Kidney epithelial cell (primary cell): ENCODE measurements at places on chromosomes 7 and 10.

- no peak for DNase-seq
Observed at GRCh38 chr7:43517464-43517863, 65.4 kb upstream of the STK17A start.

- DNase-seq, result no peak
Observed at GRCh38 chr10:112899391-112900065, 50.5 kb upstream of the TCF7L2 start.

- DNase-seq, result no peak
Observed at GRCh38 chr7:87013840-87014190, 45.6 kb downstream of the ELAPOR2 start.

GRCh38 chr10:74156919-74157289 is 5.9 kb downstream of the ADK start:
- no peak for DNase-seq

DNA sequence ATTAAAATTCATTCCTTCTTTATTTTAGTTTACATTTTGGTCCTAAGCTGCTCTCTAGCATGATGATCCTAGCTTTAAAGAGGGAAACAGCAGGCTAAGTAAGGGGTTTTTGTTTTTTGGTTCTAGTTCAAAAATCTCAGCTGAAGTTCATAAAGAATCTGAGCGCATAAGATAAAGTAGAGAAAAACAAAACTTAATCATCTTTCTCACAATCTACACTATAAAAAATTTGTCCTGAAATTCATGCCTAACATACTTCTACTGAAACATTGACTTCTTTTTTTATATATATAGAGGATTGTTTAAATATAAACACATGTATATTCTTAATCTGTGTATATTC is 6.8 kb upstream of the IGF2BP3 start:
- DNase-seq, result no peak

DNA sequence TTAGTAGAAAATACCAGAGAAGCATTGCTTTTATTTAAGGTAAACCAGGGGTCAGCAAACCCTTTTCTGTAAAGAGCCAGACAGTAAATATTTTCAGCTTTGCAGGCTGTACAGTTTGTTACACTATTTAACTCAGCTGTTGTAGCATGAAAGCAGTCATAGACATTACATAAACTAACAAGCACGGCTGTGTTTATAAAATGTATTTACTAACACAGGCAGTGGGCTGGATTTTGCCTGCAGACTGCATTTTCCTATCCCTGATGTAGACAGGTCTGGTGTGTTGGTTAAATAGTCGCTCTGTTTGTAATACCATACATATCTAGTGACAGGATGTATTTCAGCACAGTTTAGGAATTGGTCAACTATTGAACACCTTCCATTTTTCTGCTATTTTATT is 129.3 kb downstream of the ST7 start:
- no peak for DNase-seq

DNA sequence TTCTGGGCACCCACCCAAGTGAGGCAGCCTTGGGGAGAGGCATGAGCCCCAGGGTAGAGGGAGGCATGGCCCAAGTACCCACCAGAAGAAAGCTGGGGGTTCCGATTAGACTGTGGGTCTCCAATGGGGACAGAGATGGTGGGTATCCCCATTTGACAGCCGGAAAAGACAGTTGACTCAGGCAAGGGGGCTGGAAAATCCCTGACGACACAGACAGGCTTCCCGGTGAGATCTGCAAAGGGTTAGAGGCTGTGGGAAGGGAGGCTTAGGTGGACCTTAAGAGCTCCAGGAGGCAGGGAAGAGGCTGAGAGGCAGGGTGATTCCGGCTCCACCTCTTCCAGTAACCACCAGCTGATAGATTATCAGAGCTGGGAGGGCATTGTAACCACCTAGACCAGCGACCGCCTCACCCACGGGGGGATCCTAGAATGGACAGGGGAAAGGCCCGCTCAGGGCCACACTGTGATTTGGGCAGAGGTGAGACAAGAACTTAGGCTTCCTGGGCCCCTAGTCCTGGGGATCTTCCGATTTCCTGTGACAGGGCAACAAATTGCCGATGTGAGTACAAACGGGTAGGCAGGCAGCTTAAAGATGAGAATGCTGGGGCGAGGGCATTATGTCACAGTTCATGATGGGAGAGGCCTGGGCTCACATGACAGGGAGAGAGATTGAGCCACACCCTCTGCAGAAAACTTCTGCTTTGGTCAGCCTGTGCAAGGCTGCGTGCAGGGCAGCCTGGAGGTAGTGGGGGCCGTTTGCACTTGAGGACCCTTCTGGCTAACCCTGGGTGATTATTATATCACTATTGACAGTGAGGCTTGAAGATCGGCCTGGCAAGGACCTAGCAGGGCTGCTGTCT is 5.4 kb downstream of the TBATA start:
- DNase-seq, result no peak

GRCh38 chr7:73443548-73444255 is 10.1 kb downstream of the FZD9 start:
- no peak for DNase-seq

- no peak for DNase-seq
Observed at GRCh38 chr7:50022451-50022850, 70.6 kb downstream of the ZPBP start.

DNA sequence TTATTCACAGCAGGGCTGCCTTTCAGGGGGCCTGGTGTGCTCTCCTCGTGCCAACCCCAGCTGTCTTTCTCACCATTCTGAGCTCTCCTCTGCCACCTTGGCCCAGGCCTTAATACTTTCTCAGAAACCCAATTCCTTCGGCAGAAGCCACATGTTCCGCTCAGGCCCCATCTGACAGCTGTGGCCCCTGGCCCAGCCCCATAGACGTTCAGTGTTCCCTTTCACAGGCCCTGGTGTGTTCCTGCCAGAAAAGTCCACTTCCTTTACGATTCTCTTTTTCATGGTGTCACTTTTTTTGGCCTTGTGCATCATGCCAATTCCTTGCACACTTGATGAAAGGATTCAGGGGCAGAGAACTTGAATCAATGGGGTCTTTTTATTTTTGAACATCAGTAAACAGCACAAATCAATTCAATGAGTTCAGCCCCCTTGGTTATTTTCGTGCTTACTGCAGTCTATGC is 15.9 kb upstream of the GPNMB start:
- DNase-seq, result no peak

- DNase-seq, result no peak
Observed at GRCh38 chr7:123847868-123848267, 2.9 kb downstream of the HYAL4 start.

DNA sequence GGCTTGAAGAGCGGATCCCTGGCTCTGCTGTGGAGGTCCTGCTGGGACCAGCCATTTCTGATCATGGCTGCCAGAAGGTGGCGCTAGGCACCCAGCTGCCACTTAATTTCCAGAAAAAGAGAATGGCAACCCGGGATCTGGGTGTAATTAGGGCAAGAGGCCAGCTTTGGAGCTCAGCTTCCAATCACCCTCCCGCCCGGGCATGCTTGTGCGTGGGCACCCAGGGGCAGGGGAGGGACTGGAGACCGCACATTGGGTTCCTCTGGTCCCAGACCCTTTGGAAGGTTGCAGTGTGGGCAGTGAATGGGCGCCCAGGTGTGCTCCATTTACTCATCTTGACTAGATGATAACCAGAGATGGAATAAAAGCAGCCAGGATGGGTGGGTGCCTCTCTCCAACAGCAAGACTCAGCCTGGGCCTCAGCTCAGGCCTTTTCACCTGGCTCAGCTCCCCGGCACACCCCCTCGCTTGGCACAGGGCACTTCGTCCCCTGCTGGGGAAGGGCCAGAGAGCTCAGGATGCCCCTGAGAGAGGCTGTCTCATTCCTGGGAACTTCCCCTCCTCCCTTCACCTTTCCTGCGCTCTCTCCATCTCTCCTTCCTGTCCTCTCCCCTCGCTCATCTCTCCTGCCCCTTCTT is 14.7 kb downstream of the FAM241B start:
- DNase-seq, result no peak

DNA sequence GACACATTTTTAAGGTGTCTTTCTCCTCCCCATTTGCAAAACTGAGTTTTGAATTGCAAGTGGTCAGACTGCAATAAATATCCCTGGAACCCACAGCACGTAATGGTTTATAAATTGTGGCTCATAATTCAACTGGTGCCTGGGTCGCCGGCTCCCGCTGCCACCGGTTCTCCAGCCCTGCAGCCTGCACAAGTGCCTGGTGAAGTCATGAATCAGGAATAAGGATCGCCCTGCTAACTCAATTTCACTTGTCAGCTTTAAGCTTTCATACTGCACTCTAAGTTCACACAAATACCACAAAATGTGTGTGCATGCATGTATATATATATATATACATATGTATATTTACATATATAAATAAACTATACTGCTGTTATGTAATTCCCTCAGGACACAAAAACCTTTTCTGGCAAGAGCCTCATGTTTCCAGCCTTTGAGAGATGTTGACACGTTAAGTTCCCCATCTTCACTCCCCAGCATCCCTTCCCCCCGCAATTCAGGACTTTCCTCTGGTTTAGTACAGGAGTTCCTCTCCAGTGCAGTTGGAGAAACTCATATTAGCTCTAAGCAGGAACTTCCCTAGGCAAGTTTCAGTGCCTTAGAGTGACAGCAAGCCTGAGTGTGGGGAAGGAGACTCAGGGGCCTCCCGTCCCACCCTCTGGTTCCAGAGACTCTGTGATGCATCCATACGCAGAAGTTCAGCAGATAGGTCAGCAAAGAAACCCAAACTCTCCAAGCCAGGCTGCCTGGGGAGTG is 129.2 kb upstream of the UNC5B start:
- no peak for DNase-seq

- DNase-seq, result no peak
Observed at GRCh38 chr10:35768011-35768410, 125.9 kb upstream of the FZD8 start.

DNA sequence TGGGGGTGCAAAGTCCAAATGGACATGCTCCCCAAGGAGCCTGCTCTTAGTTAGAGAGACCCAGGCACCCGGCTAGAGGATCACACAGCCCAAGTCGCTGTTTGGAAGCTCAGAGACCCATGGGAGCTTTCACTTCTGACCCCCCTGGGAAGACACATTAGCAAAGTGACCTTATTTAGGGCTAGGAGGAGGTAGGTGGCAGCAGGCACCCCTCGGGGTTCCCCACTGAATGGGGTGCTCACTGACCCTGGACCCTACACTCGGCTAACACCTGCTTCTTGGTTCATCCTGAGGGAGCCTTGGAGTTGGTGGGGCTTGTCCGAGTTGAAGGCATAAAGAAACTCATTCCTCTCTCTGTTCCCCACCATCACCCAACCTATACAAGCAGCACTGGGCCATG is 27.1 kb upstream of the HABP2 start:
- DNase-seq, result no peak

DNA sequence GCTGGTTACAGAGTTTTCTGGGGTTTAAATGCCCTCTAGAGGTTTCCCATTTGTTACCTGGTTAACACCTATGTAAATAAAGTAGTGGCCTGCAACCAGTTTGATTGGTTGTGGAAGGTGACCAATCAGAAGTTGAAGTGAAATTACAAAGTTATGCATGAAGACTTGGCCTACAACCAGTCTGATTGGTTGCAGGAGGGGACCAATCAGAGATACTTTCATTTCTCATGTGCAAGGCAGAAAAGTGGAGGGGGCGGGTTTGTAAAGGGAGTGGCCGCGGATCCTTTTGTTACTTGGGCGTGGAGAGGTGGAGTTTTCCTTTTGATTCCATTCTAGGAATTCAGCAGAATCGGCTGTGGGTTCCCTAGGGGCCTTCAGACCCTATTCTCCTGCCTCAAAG is 80.8 kb downstream of the SEC23IP start:
- no peak for DNase-seq

GRCh38 chr10:6729071-6729774 is 149.1 kb upstream of the PRKCQ start:
- DNase-seq, result peak; percentile 71
